K562 (cell line): ENCODE measurements at places on chromosomes 2 and 18.

DNA sequence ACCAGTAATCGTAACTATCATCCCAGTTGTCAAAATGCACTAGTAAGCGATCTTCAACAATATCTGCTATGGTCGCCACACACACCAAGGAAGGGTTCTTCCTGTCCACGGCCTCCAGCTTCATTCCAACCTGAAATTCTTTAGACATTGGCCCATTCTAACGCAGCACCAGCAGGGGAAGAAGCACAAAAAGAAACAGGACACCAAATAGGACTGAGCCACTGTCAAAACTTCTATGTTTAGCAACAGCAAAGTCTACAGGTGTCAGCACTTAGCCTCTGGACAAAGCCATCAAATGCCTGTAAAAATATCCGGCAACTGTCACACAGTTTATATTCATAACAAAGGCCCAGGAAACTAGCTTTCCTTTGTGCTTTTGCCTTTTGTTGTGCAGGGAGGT, 175.0 kb downstream of the L3MBTL4 start:
- no peaks in the 10 kb centered on the region for H3K36me3 ChIP-seq
- no peak overlapping the region for H3K27ac ChIP-seq
- no peak for DNase-seq
- H3K27me3 ChIP-seq: no peaks in the 10 kb centered on the region

DNA sequence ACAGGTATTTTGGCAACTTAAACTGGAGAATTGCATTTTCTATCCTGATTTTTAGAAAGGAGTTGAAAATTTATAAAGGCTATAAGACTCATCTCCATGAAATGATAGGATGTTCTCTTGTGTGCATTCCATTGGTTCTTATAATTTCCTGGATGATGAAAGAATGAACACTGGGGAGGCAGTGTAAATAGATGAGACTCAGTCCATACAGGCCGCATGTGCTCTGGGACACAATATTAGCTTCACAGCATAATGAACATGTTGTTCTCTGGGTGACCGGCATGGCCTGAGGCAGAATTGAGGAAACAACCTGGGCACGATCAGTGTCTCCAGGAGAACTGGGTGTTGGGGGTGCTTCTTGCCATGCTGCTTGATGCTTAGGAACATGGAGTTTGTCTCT, 38.8 kb downstream of the AOX1 start:
- H3K4me3 ChIP-seq: no peak overlapping the region
- no peaks in the 10 kb centered on the region for H3K4me1 ChIP-seq
- no peak for DNase-seq
- no peaks in the 10 kb centered on the region for H3K36me3 ChIP-seq

DNA sequence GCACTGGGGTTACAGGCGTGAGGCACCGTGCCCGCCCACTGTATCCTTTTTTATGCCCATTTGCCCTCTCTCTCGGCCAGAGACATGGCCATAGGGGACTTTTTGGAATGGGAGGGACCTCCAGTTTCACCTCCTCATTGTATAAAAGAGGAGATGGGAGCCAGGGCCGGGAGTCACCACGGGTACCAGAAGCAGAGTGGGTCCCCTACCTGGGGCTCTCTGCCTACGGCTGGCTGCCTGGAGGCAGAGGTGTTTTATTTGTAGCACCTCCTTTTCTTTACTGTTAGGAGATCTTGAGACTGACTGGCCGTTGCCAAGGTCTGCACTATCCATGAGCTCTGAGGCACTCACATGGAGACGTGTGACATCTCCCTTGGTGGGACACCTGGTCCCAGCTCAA, 162.8 kb downstream of the LDLRAD4 start:
- H3K36me3 ChIP-seq: no peaks in the 10 kb centered on the region
- no peak overlapping the region for H3K4me3 ChIP-seq
- H3K27ac ChIP-seq: no peak overlapping the region
- H3K27me3 ChIP-seq: peaks cover 33% of the 10 kb centered on the region
- no peaks in the 10 kb centered on the region for H3K4me1 ChIP-seq
- no peak for DNase-seq

- H3K36me3 ChIP-seq: no peaks in the 10 kb centered on the region
Measured at GRCh38 chr2:159933727-159934049, 128.7 kb downstream of the PLA2R1 start.

DNA sequence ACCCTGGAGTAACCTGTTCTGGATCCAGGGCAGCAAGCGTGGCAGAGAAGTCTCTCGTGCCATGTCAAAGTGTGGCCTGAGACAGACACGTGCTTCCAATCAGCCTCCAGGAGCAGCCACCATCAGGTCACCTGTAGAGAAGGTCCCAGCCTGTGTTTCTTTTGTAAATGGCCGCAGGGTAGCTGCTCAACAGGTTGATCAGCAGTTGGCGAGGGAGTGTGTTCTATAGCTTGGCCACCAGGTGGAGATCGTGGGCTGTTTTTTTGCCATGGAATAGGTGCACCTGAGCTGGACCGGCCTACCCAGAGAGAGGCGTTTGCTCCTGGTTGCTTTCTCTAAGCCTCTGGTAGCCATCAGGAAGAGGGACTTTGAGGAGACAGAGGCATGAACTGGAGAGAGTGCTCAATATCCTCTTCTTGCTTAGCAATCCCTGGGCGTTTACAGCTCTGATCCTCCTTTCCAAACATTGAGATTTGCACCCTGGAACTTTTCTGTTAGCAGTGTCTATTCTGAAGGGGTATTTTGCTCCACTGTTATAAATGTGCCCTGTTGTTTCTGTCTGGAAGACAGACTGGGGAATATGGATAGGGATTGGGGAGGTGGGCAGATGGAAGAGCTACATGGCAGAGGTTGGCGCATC, 34.2 kb upstream of the EN1 start:
- no peaks in the 10 kb centered on the region for H3K4me1 ChIP-seq
- H3K4me3 ChIP-seq: no peak overlapping the region
- H3K27ac ChIP-seq: no peak overlapping the region
- H3K36me3 ChIP-seq: no peaks in the 10 kb centered on the region

GRCh38 chr2:240329778-240330177, 105.7 kb upstream of the GPC1 start:
- no peaks in the 10 kb centered on the region; the same call in 2 of the 3 replicates for H3K27me3 ChIP-seq
- H3K27ac ChIP-seq: no peak overlapping the region
- H3K36me3 ChIP-seq: no peaks in the 10 kb centered on the region

DNA sequence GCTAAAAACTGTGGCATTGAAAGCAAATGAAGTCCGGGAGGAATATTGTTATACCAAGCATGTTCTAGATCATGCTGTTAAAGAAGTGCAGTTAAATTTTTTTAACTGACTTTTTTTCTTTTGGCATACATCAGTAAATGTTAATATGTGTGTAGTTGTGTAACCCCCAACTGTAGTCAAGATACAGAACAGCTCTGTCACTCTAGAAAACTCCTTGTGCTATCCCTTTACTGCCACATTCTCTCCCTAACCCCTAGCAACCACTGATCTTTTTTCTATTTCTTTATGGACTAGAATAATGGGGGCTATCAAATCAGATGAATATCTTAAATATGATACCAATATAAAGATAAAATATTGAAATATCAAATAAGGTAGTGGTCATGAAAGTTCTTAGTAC, 46.4 kb downstream of the LCLAT1 start:
- DNase-seq: no peak
- no peaks in the 10 kb centered on the region; the same call in 2 of the 3 replicates for H3K36me3 ChIP-seq
- no peak overlapping the region for H3K4me3 ChIP-seq
- no peak overlapping the region for H3K27ac ChIP-seq

- no peaks in the 10 kb centered on the region for H3K4me1 ChIP-seq
- H3K4me3 ChIP-seq: no peak overlapping the region
- peaks cover 2% of the 10 kb centered on the region; the same call in 1 of the 3 replicates for H3K27me3 ChIP-seq
- H3K36me3 ChIP-seq: no peaks in the 10 kb centered on the region
- no peak for DNase-seq
- H3K27ac ChIP-seq: no peak overlapping the region
Measured at GRCh38 chr2:217722883-217723472, 279.8 kb downstream of the TNS1 start.

DNA sequence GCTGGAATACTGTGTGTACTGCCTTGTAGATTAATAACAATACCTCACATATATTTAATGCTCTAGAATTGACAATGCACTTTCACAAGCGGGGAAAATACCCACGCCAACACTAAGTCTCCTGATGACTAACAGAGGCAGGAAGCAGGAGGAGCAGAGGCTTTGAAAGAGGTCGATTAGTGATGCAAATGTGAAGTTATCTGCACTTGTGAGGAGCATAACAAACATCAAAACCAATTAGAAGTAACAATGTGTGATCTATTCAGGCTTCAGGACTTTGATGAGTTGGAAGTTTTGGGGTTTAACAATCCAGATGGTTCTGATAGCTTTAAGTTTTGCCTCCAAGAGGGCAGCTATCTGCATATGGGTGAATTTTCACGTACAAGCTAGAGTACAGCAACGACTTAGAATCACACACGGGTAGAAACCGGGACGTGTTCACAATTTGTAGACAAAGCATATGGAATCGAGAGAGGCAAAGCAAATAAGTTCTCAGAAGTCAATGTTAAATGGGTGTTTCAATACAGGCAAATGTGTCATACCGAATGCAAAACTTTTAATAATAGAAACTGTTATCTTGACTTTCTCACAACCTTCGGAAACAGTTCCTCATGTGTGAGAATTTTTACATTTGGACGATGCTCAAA, 114.5 kb downstream of the METTL8 start:
- no peaks in the 10 kb centered on the region for H3K27me3 ChIP-seq
- H3K4me3 ChIP-seq: no peak overlapping the region
- H3K4me1 ChIP-seq: 0 out of 3 replicates have a peak, but pooled peaks cover 2% of the 10 kb centered on the region
- DNase-seq: no peak

GRCh38 chr2:111685342-111685741, 198.7 kb downstream of the ANAPC1 start:
- H3K36me3 ChIP-seq: no peaks in the 10 kb centered on the region
- no peaks in the 10 kb centered on the region for H3K4me1 ChIP-seq
- no peak overlapping the region for H3K27ac ChIP-seq
- H3K27me3 ChIP-seq: no peaks in the 10 kb centered on the region

DNA sequence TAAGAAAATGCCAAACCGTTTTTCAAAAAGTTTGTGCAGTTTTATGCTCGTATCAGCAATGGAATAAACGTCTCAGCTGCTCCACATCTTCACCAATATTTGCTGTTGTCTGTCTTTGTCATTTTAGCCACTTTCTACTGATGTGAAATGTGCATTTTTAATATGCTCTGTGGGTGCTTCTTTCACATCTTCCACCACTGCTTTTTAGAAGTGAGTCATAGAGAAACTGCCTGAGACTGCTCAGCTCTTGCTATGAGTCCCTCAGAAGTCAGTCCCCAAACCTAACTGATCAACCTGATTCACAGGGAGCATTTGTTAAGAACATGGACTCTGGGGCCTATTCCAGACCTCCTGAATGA, 41.0 kb upstream of the EPC2 start:
- H3K27me3 ChIP-seq: peaks cover 6% of the 10 kb centered on the region; the same call in 2 of the 3 replicates
- H3K4me1 ChIP-seq: no peaks in the 10 kb centered on the region
- no peak overlapping the region for H3K27ac ChIP-seq
- no peak overlapping the region for H3K4me3 ChIP-seq
- DNase-seq: no peak

- H3K4me1 ChIP-seq: peaks cover 43% of the 10 kb centered on the region
Measured at GRCh38 chr2:130160131-130160530, 15.2 kb upstream of the CCDC74B start.

DNA sequence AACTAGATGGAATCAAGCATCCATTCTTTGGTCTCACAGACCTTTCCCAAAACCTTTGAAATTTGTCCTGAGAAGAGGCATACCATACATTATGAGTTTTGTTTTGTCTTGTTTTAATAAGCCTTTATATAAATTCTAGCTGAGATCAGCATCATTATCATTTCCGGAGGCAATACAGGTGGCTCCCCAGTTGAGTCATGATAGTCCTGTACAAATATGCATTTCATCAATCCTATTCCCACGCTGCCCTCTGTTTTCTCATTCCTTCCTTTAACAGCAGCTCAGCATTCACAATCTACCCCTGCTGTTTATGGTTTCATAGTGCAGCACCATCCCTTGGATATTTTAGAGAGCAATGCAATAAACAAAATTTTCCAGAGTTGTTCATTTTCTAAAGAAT, 216.7 kb downstream of the TXNL1 start:
- no peak for DNase-seq
- H3K4me1 ChIP-seq: no peaks in the 10 kb centered on the region
- no peak overlapping the region for H3K27ac ChIP-seq
- no peaks in the 10 kb centered on the region for H3K27me3 ChIP-seq
- no peaks in the 10 kb centered on the region for H3K36me3 ChIP-seq

- H3K27me3 ChIP-seq: no peaks in the 10 kb centered on the region
- peak overlapping the region; percentile 96 for H3K4me3 ChIP-seq
- DNase-seq: peak; percentile 68
- no peaks in the 10 kb centered on the region for H3K36me3 ChIP-seq
Measured at GRCh38 chr2:203328760-203329540, 756 bp downstream of the ABI2 start.

- no peak for DNase-seq
- H3K4me1 ChIP-seq: no peaks in the 10 kb centered on the region
- H3K4me3 ChIP-seq: no peak overlapping the region
- H3K27ac ChIP-seq: no peak overlapping the region
- H3K27me3 ChIP-seq: no peaks in the 10 kb centered on the region
- no peaks in the 10 kb centered on the region for H3K36me3 ChIP-seq
Measured at GRCh38 chr2:188677142-188677541, 297.0 kb upstream of the COL3A1 start.

DNA sequence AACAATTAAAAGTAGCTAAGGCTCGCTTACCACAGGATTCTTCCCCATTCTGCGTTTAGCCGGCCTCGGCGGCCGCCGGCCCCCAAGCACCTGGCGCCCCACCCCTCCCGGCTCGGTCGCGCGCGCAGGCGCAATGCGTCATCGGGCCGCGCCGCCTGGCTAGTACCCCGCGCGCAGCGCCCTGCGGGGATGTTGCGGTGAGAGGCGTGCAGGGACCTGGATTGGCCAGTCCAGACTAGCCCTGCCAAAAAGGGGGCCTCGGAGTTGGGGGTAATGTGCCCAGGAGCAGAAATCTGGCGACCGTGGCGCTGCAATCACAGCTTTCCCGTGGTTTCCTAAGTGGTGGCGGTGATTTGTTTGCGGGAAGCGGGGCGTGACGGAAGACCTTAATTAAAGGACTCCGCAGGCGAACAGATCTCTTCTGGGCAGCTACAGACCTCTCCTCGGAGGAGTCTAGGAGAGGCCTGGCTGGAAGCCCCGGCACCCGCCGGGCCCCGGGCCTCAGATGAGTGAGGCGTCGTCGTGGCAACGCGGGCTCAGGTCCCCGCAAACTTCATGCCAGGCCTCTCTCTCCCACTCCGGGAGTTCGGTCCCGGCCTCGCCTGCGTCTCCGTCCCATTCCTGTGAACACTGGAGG, 606 bp downstream of the TMEM237 start:
- H3K4me3 ChIP-seq: peak overlapping the region; percentile 67
- DNase-seq: peak; percentile 86
- H3K4me1 ChIP-seq: no peaks in the 10 kb centered on the region
- no peaks in the 10 kb centered on the region for H3K27me3 ChIP-seq
- peak overlapping the region; percentile 63 for H3K27ac ChIP-seq
- peaks cover 9% of the 10 kb centered on the region; the same call in 2 of the 3 replicates for H3K36me3 ChIP-seq

DNA sequence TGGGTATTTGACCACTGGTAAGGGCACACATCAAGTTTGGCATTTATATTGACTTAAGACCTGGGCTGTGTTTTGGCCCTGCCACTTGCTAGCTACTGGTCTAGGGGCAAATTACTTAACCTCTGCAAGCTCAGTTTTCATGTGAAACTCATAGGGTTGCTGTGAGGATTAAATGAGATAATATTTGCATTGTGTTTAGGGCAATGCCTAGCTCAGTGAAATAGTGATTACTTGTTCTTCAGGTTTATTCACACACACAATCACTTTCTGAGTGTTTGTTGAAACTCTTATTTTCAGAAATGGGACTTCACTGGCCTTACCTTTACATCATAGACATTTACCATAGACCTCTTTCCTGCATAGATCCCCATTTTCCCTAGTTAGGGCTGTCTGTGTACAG, 12.3 kb downstream of the CERS6 start:
- H3K36me3 ChIP-seq: no peaks in the 10 kb centered on the region
- DNase-seq: no peak
- no peaks in the 10 kb centered on the region for H3K27me3 ChIP-seq
- no peak overlapping the region for H3K4me3 ChIP-seq
- H3K4me1 ChIP-seq: peaks cover 10% of the 10 kb centered on the region; the same call in 2 of the 3 replicates
- H3K27ac ChIP-seq: no peak overlapping the region
